ENCODE measurements at places on chromosomes 6 and 20.

- DNase-seq = peak; percentile 47
Observed at GRCh38 chr6:13813621-13814175, 659 bp downstream of the MCUR1 start.

- DNase-seq = peak; percentile 41
Observed at GRCh38 chr20:51994751-51995417, 192.6 kb upstream of the SALL4 start.

DNA sequence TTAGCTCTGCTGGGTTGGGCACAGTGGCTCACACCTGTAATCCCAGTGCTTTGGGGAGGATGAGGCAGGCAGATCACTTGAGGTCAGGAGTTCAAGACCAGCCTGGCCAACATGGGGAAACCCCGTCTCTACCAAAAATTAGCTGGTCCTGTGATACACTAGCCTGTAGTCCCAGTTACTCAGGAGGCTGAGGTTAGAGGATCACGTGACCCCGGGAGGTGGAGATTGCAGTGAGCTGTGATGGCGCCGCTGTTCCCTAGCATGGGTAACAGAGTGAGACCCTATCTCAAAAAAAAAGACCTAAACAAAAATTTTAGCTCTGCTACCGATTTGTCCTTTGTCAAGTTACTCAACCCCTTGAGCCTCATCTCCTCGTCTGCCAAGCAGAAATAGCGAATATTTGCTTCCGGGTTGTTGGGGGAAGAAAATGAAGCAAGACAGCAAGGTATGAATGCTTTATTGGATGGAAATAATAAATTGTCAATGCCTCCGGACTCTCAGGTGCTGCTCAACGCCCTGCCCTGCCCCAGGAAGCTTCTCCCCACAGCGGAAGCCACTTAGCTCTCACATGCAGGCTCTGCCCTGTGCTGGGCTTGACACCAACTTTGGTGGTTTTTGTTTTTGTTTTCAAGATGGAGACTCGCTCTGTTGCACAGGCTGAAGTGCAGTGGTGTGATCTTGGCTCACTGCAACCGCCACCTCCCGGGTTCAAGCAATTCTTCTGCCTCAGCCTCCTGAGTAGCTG, 24.9 kb upstream of the ITCH start:
- DNase-seq = no peak

GRCh38 chr20:5401277-5401875, 84.6 kb upstream of the PROKR2 start:
- no peak for DNase-seq

- DNase-seq = no peak
Observed at GRCh38 chr6:125718109-125718508, 31.3 kb upstream of the HEY2 start.

GRCh38 chr6:17729223-17730077, 22.7 kb upstream of the NUP153 start:
- DNase-seq = no peak

DNA sequence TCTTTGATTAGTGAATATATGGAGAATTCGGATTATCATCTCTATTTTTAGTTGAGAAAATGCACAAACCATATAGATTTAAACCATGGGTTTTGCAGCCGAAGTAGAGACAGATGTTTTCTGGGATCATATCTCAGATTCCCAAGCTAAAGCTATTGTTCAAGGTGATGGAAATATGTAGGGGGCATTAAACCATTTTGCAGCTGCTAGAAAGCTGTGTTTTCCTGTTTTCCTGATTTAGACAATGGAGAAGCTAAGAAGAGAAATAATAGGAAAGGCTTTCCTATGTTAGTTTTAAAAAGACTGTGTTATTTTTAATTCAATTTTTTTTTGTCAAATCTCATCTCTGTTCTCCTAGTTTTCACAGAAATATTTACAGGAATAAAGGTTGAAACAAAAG, 6.2 kb downstream of the CD93 start:
- DNase-seq = no peak

DNA sequence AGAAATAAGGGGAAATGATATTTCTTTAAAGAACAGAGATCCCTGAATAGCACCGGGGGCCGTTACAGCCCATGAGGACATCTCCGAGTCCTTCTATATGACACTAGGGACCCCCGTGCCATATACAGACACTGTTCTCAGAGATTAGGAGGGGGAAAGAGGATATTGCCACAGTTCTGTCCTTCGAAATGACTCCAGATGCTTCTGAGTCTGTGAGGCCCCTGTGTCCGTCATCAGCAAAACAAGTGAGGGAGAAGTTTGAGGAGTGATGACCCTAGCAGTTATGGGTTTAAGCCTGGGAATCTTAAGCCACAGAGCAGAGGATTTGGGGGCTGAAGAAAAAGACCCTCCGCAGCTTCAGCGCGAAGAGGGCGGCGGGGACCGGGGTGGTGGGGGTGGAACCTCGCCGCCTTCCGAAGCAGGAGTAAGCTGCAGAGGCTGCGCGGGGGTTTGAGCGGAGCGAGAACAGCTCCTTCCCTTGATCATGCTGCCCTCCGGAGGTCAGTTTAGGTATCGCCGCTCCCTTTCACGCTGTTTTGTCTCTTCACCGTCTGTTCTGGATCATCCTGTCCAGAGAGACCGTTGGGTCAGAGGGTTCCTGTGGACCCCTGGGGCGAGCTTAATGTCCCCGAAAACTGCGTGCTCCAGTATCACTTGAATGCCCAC, 23.6 kb downstream of the VPS52 start:
- DNase-seq = peak; percentile 82

DNA sequence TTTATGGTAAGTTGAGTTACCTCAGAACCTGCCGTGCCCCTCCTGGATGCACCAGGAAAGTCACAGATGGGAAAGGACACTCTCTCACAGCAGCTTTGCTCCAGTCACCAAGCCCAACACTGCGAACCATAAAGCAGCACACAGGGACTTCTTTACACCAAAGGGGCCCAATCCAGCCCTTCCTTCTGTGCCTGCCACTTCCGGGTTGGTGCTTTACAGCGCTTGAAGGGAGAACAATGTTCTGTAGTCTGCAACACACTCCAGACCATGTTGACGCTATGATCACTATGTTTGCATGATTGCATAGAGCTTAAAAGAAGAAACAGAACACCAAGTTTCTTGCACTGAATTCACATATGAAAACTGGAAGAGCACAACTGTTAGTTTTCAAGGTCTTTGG, 57.1 kb downstream of the SERAC1 start:
- DNase-seq = no peak

GRCh38 chr20:45301824-45302271, 4.8 kb upstream of the RBPJL start:
- DNase-seq = no peak

GRCh38 chr20:24734139-24734538, 214.9 kb upstream of the CST7 start:
- no peak for DNase-seq

GRCh38 chr6:99130897-99131873, 183.4 kb upstream of the FBXL4 start:
- DNase-seq = no peak

DNA sequence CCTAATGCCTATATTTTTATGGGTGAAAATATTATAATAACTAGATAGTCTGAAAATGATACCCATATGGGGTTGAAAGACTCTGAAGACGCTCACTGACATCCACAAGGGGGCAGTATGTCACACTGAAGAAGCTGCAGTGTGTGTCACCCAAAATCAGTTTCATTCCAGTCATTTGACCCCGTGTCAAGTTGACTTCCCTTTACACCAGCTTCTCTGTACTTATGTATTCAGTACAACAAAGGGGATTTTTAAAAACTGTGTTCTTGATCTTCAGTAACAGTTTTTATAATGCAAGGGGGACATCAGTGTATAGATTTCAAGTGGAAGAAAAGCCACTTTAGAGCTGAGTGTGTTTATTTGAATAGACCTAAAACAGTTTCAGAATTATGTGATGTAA, 19.3 kb downstream of the FAXC start:
- DNase-seq = peak; percentile 37
